Mesothelial cell of epicardium (in vitro differentiated cells): ENCODE measurements at places on chromosomes 11 and 22.

- DNase-seq: no peak
Measured at GRCh38 chr11:95058621-95059020, 8.1 kb upstream of the SRSF8 start.

GRCh38 chr11:45653277-45653676 lies 12.1 kb downstream of the CHST1 start:
- no peak for DNase-seq

GRCh38 chr11:65429724-65430405 lies 7.3 kb downstream of the NEAT1 start:
- no peak for DNase-seq

DNA sequence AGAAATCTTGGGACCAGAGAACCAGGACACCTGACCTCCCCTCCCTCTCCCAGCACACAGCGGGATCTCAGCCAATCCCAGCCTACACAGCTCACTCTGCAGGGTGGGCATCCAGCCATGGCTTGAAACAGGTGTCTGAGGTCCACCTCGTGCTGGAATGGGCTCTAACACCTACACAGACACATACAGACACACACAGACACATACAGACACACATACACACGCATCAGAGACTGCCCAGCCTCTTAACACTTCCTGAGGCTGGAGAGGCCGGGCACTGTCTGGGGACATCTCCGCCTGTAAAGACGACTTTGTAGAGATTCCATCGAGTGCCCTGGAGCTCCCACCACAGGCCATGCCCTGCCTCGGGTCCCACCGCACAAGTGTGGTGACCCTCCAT lies 36.7 kb downstream of the CAPN1 start:
- DNase-seq: no peak

DNA sequence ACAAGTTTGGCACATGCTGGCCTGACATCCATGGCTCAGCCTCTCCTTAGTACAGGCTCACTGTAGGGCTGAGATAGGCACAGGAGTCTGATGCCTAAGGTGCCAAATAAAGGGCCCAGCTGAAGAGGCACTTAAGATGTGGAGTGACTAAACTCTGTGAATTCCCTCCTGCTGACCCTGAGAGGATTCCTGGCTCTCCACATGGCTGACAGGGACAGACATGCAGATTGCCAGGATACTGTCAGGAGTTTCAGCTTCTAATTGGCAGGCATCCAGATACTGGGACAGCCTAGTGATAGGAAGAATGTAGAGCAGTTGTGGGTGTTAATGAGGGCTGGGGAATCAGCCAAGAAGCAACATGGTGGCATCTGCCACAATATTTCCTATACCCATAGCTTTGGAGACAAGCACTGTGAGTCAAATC lies 558.7 kb downstream of the INSC start:
- no peak for DNase-seq

DNA sequence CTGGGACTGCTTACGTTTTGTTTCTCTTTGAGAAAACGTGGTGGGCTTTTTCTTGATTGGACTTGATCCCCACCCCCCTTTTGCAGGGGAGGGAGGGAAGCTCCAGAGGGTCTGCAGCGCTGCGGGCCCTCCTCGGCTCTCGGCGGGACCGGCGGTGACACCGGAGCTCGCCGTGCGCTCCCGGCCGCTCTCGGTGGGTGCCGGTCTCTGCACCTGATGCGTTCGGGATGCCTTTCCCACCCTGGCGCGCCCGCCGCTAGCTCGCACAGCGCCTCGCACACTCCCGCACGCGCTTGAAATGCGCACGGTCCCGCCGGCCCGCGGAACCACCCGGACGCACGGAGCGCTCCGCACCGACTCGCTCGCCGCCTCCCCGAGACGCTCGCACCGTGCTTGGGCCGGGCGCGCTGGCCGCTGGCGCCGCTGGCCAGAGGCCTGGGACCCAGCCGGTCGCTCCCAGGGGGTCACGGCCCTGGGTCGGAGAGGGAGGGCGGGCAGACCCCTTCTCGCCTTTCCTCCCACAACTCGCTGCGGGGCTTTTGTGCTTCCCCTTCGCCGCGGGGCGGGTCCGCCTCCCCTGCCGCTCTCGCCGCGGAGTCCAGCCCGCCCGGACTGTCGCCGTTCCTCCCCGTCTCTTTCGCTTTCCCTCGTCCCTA lies 1.0 kb downstream of the ZBTB16 start:
- DNase-seq: peak; percentile 62

- no peak for DNase-seq
Measured at GRCh38 chr11:11977206-11977938, 31.1 kb downstream of the DKK3 start.

DNA sequence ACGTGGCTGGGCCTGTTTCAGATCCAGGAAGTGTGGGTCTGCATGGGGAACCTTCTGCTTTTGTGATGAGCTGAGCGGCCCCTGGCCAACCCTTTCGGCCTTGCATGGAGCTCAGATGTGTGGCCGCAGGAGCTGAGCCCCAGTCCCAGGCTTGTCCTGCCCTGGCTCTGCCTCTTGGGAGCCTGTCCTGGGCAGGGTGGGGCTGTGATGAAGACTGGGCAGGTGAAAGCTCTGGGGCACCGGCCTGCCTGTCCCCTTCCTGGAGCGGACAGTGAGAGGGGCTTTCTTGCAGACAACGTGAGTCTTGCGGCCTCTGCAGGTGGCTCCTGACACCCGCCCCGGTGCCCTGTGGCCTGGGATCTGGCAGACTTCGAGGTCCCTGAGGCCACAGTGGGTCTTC lies 1296.6 kb downstream of the BRD1 start:
- DNase-seq: no peak
